ENCODE measurements at places on chromosomes 7 and 10. TPM values are rescaled to one million over a fixed set of nuclear protein-coding genes. Genes with fewer than 3 reads are reported as not detected.

UCMA gene
- total RNA-seq: not detected

EGR2 gene
- 3.2 TPM for total RNA-seq

IFRD1 gene
- 70.2 TPM for total RNA-seq

HTR5A gene
- total RNA-seq: not detected

MPP7 gene
- 24.8 TPM for total RNA-seq

ACTL6B gene
- 0.49 TPM for total RNA-seq

LRRC17 gene
- total RNA-seq: 2.9 TPM

PLAC9 gene
- total RNA-seq: 61.4 TPM

VPS37D gene
- 5.4 TPM for total RNA-seq

NXPH1 gene
- total RNA-seq: 0.25 TPM

HOXA10 gene
- total RNA-seq: 19.2 TPM

CTNNA3 gene
- 0.98 TPM for total RNA-seq

WNT16 gene
- 7.4 TPM for total RNA-seq

PNLIP gene
- total RNA-seq: not detected

All from vagina (tissue), 2 donors.